ENCODE measurements at places on chromosomes 1 and 21.

DNA sequence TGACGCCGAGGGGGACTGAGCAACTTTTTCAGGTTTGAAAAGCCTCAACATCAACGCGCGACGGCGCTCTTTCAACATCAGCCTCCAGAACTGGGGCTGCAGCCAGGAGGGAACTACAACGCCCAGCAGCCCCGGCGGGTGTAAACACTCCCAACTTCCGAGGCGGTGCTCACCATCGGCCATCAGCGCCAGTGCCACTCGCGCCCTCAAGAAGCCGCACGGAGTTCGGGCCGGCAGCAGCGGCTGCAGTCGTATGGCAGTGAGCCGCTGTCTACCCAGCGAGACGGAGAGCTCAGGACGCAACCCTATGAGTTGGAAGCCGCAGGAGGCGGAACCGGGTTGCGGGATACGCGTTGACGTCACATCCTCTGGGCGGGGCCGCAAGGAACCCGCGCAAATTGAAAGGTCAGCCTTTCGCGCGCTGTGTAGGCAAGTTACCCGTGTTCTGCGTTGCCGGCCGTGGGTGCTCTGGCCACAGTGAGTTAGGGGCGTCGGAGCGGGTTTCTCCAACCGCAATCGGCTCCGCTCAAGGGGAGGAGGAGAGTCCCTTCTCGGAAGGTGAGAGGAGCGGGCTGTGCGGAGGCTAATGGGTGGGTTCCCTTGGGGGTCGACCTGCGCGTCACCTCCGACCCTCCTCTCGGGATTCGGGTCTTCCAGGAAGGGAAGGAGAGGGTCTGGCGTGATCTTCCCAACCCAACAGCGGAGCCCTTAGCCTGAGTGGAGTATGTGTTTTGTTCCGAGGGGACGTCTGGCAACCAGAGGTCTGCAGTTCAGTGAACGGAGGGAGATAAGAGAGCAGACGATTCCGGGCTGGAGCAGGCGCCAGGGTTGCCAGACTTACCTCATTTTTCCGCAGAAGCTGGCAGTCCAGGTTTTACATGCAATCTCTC lies at the start of gene EXO1:
TSS of gene EXO1 (plus strand) at position 409 of the 890 bp plus-strand sequence. CDS start 2,222 bp downstream, outside the sequence.
- DNase-seq = peak; percentile 94

GRCh38 chr1:48223366-48224240 lies 1.1 kb downstream of the SLC5A9 start:
- DNase-seq = no peak

DNA sequence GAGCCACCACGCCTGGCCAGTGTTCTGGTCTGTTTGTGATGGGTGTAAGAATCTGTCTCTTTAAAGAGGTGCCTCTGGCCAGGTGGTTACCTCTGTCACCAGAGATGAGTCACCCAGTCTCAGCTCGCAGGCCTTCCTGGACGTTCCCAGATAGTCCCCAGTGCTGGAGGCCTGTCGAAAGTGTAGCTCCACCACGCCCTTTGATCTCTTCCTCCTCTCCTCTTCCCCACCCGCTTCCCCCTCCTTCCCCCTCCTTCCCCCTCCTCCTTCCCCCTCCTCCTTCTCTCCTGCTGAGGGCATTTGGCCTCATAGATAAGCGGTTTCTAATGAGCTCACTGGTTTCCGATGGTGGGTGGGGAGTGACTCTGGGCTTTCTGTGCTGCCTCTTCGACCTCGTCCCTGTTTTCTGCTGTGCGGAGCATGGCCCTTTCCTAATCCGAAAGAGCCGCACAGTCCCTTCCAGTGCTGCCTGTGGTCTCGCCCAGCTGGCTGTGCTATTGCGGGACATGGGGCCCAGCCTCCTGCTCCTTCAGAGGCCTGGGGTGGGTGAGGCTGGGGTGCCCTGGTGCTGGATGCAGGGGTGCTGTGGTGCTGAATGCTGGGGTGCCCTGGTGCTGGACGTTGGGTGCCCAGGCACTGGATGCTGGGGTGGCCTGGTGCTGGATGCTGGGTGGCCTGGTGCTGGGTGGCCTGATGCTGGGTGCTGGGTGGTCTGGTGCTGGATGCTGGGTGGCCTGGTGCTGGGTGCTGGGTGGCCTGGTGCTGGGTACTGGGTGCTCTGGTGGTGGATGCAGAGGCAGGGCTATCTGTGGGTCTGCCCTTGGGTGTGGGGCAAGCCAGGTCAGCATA lies 19.2 kb downstream of the AGPAT3 start:
- DNase-seq = peak; percentile 64

GRCh38 chr1:1043411-1043810 lies 23.5 kb downstream of the AGRN start:
- DNase-seq = no peak

DNA sequence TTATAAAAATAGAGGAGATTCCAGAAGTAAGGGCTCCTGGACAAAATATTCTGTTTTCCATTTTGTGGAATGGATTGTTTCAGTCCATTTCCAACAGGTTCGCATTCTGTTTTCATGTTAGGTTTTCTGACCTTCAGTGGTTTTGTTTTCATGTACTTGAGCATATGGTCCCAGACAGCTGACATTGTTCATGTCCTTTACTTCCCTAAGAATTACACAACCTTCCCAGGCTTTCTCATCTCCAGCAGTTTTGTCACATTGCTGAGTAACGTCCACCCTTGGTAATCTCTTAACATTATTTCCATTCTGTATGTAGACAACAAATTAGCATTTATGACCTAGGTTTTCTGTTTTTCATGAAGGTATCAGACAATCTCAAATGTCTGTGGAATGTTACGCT lies 21.0 kb upstream of the ERRFI1 start:
- no peak for DNase-seq

- DNase-seq = peak; percentile 65
Measured at GRCh38 chr1:171948511-171948910, 107.2 kb downstream of the DNM3 start.

DNA sequence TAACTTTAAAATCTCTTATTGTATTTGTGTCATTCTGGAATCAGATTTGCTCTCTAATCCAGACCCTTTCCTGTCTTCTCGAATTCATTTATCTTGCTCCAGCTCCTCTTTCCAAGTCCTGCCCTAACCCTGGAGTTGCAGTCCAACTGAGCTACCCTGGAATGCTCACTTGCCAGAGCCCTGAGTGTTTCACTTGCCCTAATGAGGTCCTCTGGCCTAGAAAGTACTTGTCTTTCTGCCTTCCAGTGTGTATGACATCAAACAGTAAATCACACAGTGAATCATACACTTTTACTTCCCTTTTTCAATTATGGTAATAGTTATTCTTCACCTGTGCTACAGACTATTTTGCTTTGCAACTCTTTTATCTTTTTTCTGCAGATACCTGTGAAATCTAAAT lies 96.9 kb downstream of the NEK7 start:
- DNase-seq = no peak

DNA sequence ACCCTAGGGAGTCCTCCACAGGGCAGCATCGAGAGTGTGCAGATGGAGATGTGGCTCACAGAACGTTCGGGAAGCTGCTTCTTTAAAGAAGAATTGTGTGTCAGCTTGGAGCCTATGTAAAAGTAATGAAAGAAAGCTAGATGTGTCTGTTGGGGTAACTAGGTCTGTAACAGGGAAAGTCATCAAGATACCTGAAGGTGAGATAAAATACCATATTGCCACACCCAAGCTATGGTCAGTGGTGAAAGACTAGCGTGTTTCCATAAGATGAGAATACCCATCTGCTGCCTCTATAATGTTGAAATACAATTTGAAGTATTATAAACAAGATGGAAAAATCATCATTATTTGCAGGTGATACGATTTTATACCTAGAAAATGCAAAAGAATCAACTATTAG lies 17.5 kb downstream of the RCAN1 start:
- no peak for DNase-seq

GRCh38 chr1:32337855-32338636 lies 2.0 kb upstream of the MARCKSL1 start:
- DNase-seq = no peak
